Myometrial cell (primary cell): ENCODE measurements at places on chromosomes 13 and 19. TPM values are rescaled to one million over a fixed set of nuclear protein-coding genes. Genes with fewer than 3 reads are reported as not detected.

The IRGC gene
- total RNA-seq, result not detected in 2 replicates

The SMIM44 gene
- not detected in 2 replicates for total RNA-seq

The RPL18A gene
- total RNA-seq, result 1,276 and 1,475 TPM in 2 replicates

The ZNF546 gene
- 1.4 and 3.9 TPM in 2 replicates for total RNA-seq

The HS6ST3 gene
- total RNA-seq, result not detected in 2 replicates

The RASAL3 gene
- 1.4 TPM in 1 of 2 replicates, not detected in the other for total RNA-seq

The NCR1 gene
- total RNA-seq, result not detected in 2 replicates

The GPR12 gene
- total RNA-seq, result not detected in 2 replicates

The ZNF100 gene
- total RNA-seq, result 0.86 and 1.2 TPM in 2 replicates

The PCDH17 gene
- not detected in 2 replicates for total RNA-seq

The HRC gene
- not detected in 2 replicates for total RNA-seq

The ZNF564 gene
- 2.3 and 3.5 TPM in 2 replicates for total RNA-seq

The NFIX gene
- total RNA-seq, result 47.6 and 49.4 TPM in 2 replicates

The DIRAS1 gene
- total RNA-seq, result 0.35 TPM in 1 of 2 replicates, not detected in the other

The CACNG7 gene
- total RNA-seq, result under 0.01 TPM in 1 of 2 replicates, not detected in the other

The C5AR1 gene
- total RNA-seq, result not detected in 2 replicates

The COLGALT1 gene
- total RNA-seq, result 208 TPM in 2 replicates

The URI1 gene
- total RNA-seq, result 50.5 and 65.2 TPM in 2 replicates

The OR10H1 gene
- total RNA-seq, result not detected in 2 replicates

The C19orf33 gene
- total RNA-seq, result not detected in 2 replicates

The SYNGR4 gene
- total RNA-seq, result not detected in 2 replicates

The DLL3 gene
- 0.35 and 1.7 TPM in 2 replicates for total RNA-seq

The ATP8B3 gene
- 5.0 and 8.4 TPM in 2 replicates for total RNA-seq

The KLK4 gene
- not detected in 2 replicates for total RNA-seq

The CNOT3 gene
- 10.3 and 26.2 TPM in 2 replicates for total RNA-seq

The ZNF382 gene
- total RNA-seq, result 8.1 and 9.6 TPM in 2 replicates

The DLEU7 gene
- not detected in 2 replicates for total RNA-seq

The CGB8 gene
- not detected in 2 replicates for total RNA-seq

The ZNF429 gene
- 4.6 and 16.0 TPM in 2 replicates for total RNA-seq

The EDNRB gene
- not detected in 2 replicates for total RNA-seq

The ZNF14 gene
- 3.4 and 4.0 TPM in 2 replicates for total RNA-seq

The DACT3 gene
- 4.0 and 5.1 TPM in 2 replicates for total RNA-seq

The IGFL1 gene
- not detected in 2 replicates for total RNA-seq

The KIR2DL4 gene
- total RNA-seq, result not detected in 2 replicates

The URAD gene
- total RNA-seq, result not detected in 2 replicates

The LHFPL6 gene
- 40.1 and 40.9 TPM in 2 replicates for total RNA-seq

The EFNA2 gene
- not detected in 2 replicates for total RNA-seq

The UBAC2 gene
- 56.7 and 59.1 TPM in 2 replicates for total RNA-seq

The PABPC3 gene
- under 0.01 TPM in 1 of 2 replicates, not detected in the other for total RNA-seq

The NLRP4 gene
- not detected in 2 replicates for total RNA-seq

The ZNF99 gene
- not detected in 2 replicates for total RNA-seq

The DGKH gene
- 5.2 and 10.6 TPM in 2 replicates for total RNA-seq

The NRTN gene
- total RNA-seq, result 0.86 TPM in 1 of 2 replicates, not detected in the other

The CEACAM1 gene
- under 0.01 TPM in 1 of 2 replicates, not detected in the other for total RNA-seq
